ENCODE measurements at places on chromosomes 6 and 20. TPM values are rescaled to one million over a fixed set of nuclear protein-coding genes. Genes with fewer than 3 reads are reported as not detected.

SOX18 gene
- not detected for total RNA-seq

MYLK4 gene
- total RNA-seq, result 0.97 TPM

WASF1 gene
- total RNA-seq, result 14.7 TPM

TP53TG5 gene
- not detected for total RNA-seq

SYTL3 gene
- 1.9 TPM for total RNA-seq

TDRD6 gene
- 1.1 TPM for total RNA-seq

HSPA1L gene
- 1.4 TPM for total RNA-seq

DYNLT1 gene
- total RNA-seq, result 94.6 TPM

CRISP2 gene
- not detected for total RNA-seq

ADGRG6 gene
- total RNA-seq, result 71.5 TPM

Measured in articular chondrocyte of knee joint (primary cell).